Myocyte (in vitro differentiated cells): ENCODE measurements at places on chromosomes 7 and 10. TPM values are rescaled to one million over a fixed set of nuclear protein-coding genes. Genes with fewer than 3 reads are reported as not detected.

Gene IL15RA
- total RNA-seq = 0.19 and 0.88 TPM in 2 replicates

Gene NKX1-2
- total RNA-seq = not detected in 2 replicates

GRCh38 chr7:51150193-51150592, 166.4 kb downstream of the COBL start:
- no peak for DNase-seq

DNA sequence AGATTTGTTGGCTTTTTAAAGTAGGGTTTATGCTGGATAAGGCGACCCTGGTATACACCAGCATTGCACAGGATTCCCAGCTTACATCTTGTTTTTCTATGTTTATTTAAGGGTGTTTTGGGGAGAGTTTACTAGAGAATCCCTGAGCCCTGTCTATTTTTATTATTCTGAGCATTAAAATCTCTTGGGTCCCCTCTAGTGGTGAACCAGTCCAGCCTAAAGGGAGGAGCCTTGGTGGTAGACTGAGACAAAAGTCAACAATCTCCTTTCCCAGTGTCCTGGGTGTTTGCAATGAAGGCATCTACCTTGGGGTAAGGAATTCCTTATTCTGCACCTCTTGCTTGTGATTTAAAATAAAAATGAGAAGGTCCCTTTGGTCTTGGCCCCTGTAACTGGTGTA, 38.2 kb downstream of the ANTXRL start:
- DNase-seq = no peak

- DNase-seq = no peak
Observed at GRCh38 chr7:15557686-15558085, 4.1 kb downstream of the AGMO start.

DNA sequence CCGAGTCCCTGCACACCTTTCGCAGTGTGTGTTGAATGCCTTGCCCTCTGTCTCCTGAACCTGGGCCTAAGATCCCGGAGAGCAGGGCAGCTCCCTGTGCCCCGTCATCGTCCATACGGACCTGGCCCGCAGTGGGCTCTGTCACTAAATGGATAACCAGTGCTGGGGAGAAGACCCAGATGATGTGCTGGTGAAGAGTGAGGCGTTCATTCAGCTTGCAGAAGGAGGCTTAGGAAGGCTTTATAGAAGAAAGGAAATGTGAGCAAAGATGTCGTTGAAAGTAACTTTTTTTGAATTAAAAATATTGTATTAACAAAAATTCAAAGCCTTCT, 34.4 kb downstream of the PFKFB3 start:
- DNase-seq = no peak

- no peak for DNase-seq
Observed at GRCh38 chr10:108982159-108982558, 941.2 kb downstream of the XPNPEP1 start.

DNA sequence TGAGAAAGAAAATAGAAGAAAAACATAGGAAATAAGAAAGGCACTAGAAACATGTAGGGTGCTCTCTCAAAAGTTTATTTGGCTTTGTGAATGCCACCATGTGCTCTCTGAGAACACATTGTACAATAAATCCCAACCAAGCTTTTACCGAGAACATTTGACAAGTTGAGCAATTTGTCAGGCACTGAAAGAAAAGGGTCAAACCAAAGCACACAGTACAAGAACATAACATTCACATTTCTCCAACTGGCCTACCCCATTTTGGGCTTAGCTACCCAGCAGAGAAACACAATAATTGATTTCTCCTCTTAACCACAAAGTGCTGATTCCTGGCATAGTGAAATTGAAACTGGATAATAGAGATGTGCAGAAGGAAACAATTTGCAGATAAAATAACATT, 69.2 kb upstream of the SLC39A12 start:
- no peak for DNase-seq

- DNase-seq = no peak
Observed at GRCh38 chr7:2460641-2461040, 15.6 kb downstream of the GRIFIN start.

DNA sequence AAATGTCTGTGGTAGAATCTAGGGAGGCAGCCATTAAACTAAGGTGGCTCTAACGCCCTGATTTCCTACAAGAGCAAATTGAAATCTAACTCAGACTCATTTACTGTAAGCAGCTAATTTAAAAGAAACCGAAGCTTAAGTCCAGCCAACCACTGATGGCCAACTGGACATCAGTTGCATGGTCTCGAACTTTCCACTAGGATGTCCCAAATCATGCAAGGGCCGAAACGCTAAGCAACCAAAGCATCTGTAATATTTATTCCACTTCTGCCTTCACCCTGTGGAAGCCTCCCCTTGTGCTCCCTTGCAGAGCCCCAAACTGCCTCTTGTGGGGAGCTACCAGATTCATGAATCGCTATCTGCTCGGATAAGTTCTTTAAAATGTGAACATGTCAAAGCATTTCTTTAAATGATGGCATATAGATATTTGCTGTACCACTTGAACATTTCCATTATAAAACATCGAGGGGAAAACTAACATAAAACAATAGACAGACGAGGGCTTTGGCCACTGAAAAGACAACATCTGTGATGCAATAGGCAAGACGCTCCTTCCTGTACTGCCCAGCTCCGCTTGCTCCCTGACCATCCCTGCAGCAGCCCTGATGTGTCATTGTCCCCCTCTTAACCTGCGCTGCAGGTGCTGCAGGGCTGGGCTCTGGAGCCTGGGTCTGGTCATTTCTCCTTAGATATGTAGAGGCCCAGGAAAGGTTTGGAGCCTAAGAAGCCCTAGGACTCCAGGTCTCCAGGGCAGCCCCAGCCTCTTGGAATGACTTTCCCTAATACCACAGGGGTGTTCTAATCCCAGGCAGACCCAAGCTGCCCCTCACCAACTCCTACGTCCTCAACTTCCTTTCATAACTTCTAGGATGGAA, 2.9 kb upstream of the RBP3 start:
- DNase-seq = no peak

GRCh38 chr7:110569486-110570205, 521.3 kb upstream of the LRRN3 start:
- DNase-seq = no peak

- DNase-seq = no peak
Observed at GRCh38 chr10:17412323-17412722, 42.1 kb downstream of the ST8SIA6 start.

DNA sequence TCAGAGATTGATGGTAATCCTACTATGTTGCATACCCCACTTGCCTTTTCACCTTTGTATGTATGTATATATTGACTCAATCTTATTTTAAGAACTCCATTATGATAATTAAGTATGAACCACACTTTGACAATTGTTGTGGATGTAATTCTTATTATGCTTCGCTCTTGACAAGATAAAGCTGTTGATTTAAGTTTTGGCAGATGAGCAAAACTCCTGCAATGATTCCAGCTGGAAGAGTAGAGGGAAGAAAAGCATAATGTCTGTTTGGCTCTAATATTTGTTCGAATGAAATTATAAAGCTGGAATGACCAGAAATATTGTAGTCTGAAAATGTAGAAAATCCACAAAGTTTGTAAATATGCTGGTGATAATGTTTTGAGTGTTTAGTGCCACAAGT, 83.8 kb upstream of the AKR1E2 start:
- DNase-seq = no peak

DNA sequence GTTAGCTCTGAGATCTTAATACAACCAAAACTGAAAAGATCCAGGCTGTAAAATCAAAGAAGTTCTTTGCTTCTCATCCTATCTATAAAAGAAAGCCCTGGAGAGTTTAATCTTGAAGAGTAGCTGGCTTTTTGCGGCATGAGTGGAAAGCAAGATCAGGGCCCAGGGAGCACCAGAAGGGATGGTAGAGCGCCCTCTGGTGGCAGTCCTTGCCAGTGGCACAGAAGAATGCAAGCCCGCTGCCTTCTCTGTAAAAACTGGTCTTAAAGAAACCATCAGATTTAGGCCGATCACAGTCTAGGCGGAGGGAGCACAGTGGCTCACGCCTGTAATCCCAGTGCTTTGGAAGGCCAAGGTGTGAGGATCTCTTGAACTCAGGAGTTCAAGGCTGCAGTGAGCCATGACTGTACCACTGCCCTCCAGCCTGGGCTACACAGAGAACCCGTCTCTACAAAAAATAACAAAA, 35.6 kb downstream of the CPN1 start:
- DNase-seq = peak; percentile 89

GRCh38 chr7:12764458-12764891, 77.0 kb downstream of the ARL4A start:
- peak; percentile 53 for DNase-seq

Gene CALY
- 0.16 TPM in 1 of 2 replicates, not detected in the other for total RNA-seq

DNA sequence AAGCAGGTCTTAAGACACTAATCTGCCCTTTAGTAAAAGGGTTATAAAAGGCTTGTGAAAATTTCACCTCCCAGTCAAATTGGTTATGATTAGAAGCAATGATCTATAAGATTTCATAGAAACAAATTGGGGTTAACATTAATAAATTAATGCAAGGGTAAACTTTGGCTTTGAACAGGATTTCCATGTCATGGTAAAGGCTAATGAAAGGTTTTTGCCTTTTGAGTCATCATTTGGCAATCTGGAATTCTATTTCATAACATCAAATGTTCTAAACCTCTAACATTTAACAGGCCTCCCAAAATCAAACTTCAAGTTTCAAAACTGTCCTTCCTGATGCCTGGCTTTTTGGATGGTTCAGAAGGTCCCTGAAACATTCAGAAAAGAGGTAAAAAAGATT, 62.4 kb downstream of the COA1 start:
- DNase-seq = no peak

Gene PDE6C
- not detected in 2 replicates for total RNA-seq

DNA sequence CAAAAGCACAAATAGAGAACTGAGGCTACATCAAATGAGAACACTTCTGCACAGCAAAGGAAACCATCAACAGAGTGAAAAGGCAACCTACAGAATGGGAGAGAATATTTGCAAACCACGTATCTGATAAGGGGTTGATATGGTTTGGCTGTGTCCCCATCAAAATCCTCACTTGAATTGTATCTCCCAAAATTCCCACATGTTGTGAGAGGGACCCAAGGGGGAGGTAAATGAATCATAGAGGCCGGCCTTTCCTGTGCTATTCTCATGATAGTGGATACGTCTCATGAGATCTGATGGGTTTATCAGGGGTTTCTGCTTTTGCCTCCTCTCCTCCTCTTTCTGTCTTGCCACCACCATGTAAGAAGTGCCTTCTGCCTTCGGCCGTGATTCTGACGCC, 120.6 kb upstream of the FRMD4A start:
- no peak for DNase-seq

- DNase-seq = no peak
Observed at GRCh38 chr7:496528-497295, 22.9 kb downstream of the PDGFA start.

GRCh38 chr7:39623732-39624441, 515 bp downstream of the RALA start:
- peak; percentile 31 for DNase-seq

Gene CALML3
- total RNA-seq = not detected in 2 replicates

- DNase-seq = no peak
Observed at GRCh38 chr10:15794569-15794968, 65.7 kb downstream of the MINDY3 start.

- no peak for DNase-seq
Observed at GRCh38 chr7:92010215-92010614, 69.6 kb downstream of the AKAP9 start.

Gene DRGX
- not detected in 2 replicates for total RNA-seq
